ENCODE measurements at places on chromosomes 5 and 9. TPM values are rescaled to one million over a fixed set of nuclear protein-coding genes. Genes with fewer than 3 reads are reported as not detected.
A peak's percentile ranks its signal among the peaks of the same experiment; 100 is the strongest.

Gene NDUFS4
- 62.4 TPM for total RNA-seq

Gene IFNB1
- total RNA-seq, result not detected

Gene PCDHB11
- total RNA-seq, result 0.23 TPM

Gene PRR7
- total RNA-seq, result 69.3 TPM

Gene EIF4E1B
- not detected for total RNA-seq

Gene SCGB3A1
- not detected for total RNA-seq

Gene SLC6A3
- total RNA-seq, result not detected

Gene ACTL7B
- not detected for total RNA-seq

Gene UBE2QL1
- total RNA-seq, result not detected

Gene ARHGEF37
- 0.15 TPM for total RNA-seq

Gene IL13
- not detected for total RNA-seq

Gene NMRK1
- 2.3 TPM for total RNA-seq

Gene PIP5K1B
- 1.2 TPM for total RNA-seq

Gene NEUROG1
- total RNA-seq, result not detected

Gene ARHGEF39
- 16.2 TPM for total RNA-seq

DNA sequence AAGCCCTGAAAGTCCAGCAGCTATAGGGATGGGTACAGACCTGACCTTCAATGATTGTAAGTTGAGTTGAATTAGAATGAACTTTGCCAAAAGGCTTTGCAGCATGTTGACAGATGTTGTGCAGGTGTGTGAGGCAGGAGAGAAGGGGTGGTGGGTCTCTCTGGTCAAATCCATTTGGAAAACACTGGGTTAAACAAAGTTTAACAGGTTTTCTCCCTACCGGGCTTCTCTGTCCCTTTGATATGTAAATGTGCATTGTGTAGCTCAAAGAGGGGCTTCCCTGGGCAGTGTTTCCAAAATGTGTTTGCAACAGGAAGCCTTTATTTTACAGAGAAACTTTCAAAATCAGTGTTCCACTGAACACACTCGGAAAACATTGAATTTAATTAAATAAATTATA is 72.1 kb upstream of the BRINP1 start:
- DNase-seq, result no peak

- DNase-seq, result no peak
Observed at GRCh38 chr9:100287186-100287585, 65.6 kb downstream of the TEX10 start.

DNA sequence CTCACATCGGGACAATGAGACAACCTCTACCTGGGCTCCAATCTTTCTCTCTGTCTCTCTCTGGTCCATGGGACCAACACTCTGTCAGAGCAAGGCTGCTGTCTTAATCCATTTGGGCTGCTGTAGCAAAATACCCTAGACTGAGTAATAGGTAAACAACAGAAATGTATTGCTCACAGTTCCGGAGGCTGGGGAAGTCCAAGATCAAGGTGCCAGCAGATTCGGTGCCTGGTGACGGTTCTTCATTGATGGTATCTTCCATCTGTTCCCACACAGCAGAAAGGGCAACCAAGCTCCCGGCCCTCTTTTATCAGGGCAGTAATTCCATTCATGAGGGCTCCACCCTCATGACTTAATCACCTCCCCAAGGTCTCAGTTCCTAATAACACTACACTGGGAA is 61.3 kb upstream of the SPOCK1 start:
- DNase-seq, result no peak

DNA sequence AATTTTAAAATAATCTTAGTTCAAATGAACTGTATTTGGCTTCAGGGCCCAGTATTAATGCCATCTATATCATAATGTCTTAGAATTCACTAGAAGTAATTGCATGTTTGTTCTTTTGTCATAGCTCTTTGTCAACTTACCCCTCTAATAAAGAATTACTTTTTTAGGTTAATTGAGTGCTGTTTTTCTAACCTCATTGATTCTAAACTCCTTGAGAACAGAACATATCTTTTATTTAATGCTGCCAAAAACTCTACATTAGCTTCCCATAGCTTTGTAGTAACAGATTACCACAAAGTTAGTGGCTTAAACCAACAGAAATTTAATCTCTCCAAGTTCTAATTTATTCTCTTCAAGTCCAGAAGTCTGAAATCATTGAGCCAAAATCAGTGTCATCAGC is 242.4 kb downstream of the LURAP1L start:
- no peak for DNase-seq

GRCh38 chr5:156149213-156149612 is 177.8 kb upstream of the SGCD start:
- no peak for DNase-seq

DNA sequence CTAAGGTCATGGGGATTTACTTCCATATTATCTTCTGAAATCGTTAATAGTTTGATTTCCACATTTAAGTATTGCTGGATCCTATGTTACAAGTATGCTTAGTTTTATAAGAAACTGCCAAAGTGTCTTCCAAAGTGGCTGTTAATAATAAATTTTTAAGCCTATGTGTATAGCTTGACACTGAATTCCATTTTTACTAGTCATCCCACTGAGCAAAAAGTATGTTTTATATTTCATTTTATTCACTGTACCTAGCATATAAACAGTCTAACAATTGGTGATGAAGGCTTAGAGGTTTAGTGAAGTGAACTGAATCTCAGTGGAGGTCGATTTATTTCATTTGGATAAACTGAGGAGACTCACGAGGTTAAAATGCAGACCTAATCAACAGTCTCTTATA is 174.6 kb downstream of the ADAMTS6 start:
- DNase-seq, result no peak

- no peak for DNase-seq
Observed at GRCh38 chr5:179980767-179981166, 73.1 kb upstream of the TBC1D9B start.

DNA sequence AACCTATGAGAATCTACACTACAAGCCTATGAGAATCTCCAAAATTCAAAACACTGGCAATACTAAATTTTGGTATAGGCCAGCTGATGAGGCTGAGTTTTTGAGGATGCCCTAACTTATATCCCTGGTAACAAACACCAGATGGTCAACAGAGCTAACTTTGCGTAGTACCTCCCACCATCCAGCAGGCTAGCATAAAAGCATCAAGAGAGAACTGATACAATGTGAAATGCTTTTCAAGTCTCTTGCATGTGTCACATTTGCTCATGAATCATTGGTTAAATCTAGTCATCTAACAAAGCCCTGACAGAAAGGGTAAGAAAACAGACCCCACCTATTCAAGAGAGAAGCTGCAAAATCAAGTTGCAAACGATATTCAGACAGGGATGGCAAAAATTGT is 1609.7 kb upstream of the CDH9 start:
- DNase-seq, result peak; percentile 16

DNA sequence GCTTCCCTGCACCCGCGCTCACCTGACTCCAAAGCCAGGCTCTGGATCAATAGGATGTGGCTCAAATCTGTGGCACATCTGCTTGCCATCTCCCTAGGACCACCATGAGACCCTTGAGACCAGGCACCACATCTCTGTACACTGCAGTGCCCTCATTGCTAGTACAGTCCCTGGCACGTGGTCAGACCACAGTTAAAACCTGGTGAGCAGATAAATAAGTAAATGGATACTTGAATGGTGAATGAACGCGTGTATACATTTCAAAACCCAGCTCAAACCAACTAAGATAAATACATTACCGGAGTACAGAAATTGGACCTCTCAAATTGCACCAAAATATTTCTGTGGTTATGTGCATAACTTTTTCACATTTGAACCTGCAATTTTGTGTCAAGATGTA is 221.2 kb upstream of the IRX4 start:
- no peak for DNase-seq

- no peak for DNase-seq
Observed at GRCh38 chr9:29564564-29564963, 1991.3 kb upstream of the C9orf72 start.

DNA sequence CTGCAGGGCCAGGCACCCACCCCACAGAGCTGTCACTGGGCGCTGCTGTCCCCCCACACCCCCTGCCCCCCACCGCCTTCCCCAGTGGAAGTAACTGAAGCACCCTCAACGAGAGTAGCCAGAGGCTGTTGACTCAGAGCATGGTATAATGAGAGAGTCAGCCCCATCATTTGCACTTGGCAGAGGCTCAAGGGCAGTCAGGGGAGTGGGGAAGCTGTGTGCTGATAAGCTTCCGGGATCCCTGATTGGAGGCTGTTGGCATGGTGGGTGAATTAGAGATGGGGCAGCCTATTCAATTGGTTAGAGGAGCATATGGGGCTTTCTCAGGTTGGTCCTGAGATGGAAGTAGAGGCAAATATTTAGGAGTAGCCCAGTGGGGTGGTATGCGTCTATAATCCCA is 77.1 kb upstream of the GOLM1 start:
- DNase-seq, result no peak

DNA sequence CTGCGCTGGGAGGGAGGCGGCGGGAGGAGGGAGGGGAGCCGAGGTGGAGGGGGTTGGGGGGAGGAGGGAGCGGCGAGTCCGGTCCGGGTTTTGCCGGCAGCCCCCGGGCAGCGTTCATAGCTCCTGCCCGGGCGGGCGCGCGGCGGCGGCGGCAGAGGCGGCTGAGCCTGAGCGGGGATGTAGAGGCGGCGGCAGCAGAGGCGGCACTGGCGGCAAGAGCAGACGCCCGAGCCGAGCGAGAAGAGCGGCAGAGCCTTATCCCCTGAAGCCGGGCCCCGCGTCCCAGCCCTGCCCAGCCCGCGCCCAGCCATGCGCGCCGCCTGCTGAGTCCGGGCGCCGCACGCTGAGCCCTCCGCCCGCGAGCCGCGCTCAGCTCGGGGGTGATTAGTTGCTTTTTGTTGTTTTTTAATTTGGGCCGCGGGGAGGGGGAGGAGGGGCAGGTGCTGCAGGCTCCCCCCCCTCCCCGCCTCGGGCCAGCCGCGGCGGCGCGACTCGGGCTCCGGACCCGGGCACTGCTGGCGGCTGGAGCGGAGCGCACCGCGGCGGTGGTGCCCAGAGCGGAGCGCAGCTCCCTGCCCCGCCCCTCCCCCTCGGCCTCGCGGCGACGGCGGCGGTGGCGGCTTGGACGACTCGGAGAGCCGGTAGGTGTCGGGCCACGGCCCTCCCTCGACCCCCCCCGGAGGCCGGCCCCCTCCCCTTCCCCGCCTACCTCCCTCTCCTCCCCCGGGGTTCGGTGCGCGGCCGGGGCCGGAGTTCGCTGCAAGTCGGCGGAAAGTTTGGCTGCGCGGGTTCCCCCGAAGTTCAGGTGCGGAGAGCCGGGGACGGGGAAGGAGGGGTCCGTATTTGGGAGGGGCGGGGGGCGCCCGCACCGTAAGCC is at the start of gene CXXC5:
TSS of gene CXXC5 (plus strand) at position 145 of the 877 bp plus-strand sequence. CDS start 32,175 bp downstream, outside the sequence.
- peak; percentile 85 for DNase-seq

DNA sequence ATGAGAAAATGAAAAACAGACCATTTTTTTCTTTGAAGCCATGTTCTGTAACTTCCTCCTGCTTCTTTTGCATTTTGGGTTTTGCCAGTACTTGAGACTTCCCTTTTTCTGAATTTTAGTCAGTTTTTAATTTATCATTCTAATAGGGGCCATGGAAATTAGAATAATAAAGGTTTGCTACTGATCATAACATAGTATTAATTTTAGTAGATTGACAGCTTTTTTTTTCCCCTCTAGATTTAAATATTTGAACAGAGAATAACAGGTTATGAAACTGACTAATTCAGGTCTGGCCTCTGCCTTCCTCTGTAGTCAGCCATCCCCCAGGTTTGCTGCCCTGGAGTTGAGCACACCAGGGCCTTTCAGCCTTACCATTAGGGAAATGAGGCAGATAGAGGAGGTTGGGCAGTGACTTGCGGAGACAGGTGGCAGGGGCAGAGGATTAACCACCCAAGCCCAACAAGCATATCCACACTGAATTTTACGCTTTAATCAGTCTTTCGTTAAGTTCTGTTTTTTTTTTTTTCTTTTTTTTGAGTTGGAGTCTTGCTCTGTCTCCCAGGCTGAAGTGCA is 80.1 kb upstream of the TNFAIP8 start:
- no peak for DNase-seq

GRCh38 chr9:108188976-108189375 is 666.8 kb downstream of the ACTL7B start:
- no peak for DNase-seq
